Effector CD4-positive, alpha-beta T cell (primary cell): ENCODE measurements at places on chromosomes 1 and 21.

DNA sequence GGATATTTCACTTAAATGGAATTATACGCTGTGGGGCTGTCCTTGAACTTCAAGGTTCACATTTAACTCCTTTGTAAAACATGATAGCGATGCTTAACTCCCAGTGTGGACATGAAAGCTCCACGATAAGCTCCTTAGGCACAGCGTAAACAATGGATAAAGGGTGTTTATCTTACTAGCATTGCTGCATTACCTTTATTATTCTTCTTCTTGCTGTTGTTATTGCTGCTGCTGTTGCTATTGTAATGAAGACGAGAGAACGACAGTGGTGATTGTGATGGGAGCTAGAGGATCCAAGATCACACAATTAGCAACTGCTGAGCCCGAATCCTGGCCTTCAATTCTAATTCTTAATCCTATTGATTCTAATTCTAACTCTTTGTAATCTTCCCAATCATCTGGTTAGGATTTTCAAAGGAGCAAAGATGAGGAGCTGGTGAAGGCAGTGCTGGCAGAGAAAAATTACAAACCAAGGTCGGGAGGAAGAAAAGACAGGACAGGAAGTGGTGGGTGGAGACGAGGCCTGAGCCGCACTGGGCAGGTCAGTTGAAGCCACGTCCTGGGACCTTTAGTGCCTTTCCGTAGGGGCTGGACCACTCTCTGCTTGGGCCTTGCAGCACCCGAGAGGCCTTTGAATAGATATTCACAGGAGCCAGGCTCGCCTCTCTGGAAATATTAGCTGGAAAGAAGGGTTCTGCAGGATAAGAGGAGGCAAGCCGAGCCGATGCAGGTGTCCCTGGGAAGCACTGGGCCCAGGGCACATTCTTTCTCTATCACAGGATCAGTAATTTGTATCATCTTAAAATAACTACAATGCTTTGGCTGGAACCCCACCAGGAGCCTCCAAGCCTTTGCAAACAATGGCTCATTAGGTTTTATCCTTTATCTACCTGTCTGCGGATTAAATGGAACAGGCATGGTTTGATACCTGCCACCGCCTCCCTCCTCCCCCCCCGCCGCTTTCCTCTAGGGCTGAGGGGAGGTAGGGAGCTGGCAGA, 571.6 kb downstream of the AJAP1 start:
- no peak for DNase-seq

GRCh38 chr1:89390707-89391106, 26.8 kb downstream of the GBP6 start:
- no peak for DNase-seq

DNA sequence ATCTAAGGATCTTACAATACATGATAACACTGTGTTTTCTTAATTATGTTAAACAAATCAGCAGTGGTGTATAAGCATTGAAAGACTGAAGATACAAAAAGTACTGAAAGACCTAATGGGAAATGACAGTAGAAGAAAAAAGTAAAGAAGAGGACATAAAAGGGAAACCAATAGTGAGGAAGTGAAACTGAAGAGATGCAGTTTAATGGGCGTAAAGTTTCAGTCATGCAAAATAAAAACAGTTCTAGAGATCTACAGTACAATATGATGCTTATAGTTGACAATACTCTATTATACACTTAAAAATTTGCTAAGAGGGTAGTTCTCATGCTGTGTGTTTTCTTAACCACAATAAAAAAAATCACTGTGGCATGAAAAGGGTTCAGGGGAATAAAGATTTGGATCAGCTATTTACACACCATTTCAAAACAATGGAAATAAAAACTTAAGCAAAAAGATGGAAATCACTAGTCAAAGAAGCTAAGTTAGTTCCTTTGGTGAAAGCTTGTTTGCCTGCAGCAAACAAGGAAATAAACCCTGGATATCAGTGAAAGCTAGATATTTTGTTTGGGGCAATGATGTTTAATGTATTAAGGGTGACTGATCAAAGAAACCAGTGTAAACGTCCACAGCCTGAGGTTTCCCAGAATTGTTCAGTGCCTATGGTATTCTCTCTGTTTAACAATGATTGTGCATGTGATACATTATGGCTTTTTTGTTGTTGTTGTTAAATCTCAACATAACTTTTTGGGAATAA, 1160.8 kb upstream of the ADGRL2 start:
- no peak for DNase-seq

GRCh38 chr1:45820788-45821187, 17.4 kb downstream of the MAST2 start:
- DNase-seq: no peak

GRCh38 chr1:68051475-68051874, 1.0 kb upstream of the DIRAS3 start:
- DNase-seq: no peak

DNA sequence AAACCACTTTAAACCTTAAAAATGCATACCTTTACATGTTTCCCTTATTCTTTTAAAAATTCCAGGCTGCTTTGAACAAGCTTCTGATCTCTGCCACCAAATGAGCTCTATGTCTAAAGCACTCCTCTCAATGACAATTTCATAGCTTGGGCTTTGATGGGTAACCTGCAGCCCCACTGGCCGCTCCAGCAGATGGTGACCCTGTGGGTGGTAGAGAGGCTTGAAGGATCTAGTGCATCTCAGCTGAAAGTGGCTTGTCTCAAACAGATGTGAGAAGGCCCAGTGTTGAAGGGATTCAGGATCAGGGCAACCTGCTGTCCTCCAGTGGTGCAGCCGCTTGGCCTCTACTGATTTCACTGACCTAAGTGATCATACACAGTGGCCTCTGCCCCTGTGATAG, 84.7 kb upstream of the IRF2BP2 start:
- no peak for DNase-seq

GRCh38 chr21:45109831-45110492, 35.6 kb downstream of the ADARB1 start:
- DNase-seq: no peak

- no peak for DNase-seq
Measured at GRCh38 chr1:32780005-32780404, 37.2 kb downstream of the YARS1 start.

GRCh38 chr1:51973587-51974474, 16.7 kb downstream of the RAB3B start:
- no peak for DNase-seq

GRCh38 chr1:53893999-53894636, at the start of gene DIO1:
TSS of gene DIO1 (plus strand) at chr1:53894187. CDS start at chr1:53894211, 24 bp downstream.
- no peak for DNase-seq

- no peak for DNase-seq
Measured at GRCh38 chr1:60287536-60287935, 214.0 kb upstream of the C1orf87 start.

DNA sequence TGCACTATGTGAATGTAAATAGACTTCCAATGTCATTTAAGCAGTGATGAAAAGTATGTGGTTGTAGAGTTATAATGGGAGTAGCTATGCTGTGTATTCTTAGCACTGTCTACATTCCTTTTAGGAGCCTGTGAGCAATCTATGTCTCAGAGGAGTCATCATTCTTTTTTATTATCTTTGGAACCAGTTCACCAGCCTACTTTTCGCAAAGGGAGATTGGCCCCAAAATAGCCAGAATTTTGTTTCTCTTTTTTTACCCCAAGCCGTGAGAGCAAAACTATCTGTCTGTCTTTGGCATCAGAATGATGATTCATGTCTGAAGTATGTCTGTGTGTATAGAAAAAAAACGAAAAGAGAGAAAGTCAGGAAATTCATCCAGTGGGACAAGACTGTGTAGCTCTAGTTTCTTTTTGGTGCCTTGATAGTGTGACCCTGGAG, 44.2 kb downstream of the OSBPL9 start:
- DNase-seq: no peak

DNA sequence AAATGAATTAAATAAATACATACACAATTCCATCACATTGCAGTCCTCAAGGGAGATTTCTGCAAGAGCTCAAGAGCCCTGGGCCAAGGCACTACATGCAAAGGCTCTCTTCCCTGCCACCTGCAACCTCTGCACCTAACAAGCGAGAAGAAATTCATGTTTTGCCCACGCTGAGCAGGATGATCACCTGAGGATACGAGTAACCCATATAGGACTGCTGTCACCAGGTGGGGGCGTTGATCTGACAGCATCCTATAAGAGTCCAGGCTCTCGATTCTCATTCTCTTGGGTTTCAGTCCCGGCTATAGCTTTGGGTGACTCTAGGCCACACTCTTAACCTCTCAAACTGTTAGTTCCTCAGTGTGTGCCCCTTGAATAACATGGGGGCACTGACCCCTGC, 18.7 kb upstream of the SPOCD1 start:
- no peak for DNase-seq

DNA sequence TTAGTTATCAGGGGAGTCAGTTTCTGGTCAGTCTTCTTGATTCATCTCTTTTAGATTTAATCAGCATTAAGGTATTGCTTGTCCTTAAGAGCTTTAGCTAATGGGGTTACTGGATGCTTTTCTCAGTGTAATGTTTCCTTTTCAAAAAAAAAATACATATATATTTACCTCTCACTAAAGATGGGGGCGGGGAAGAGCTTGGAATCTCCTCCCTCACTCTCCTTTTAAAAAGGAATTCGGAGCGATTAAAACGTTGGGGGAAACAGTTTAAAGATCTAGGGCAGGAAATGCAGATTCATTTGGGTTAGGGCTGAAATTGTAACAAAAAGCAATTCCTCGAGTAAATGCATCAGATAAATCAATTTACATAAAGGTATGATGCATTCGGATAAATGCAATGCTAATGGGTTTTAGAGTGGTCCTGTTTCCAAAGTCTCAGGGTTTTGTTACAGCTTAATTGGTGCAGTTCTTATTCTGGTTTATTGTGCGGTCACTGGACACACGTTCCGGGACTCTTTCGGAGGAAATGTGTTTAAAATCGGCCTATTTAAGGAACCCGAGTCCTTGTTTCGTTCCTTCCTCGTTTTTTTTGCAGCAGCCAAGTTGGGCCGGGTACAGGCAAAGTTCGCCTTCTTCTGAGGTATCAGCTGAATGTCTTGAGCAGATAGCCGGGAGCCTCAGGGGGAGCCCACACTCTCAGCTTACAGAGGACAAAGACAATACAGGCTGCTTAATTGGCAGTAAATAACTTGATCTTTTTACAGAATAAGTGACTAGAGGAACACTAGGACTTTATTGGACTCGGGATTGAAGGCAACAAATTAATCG, 1.6 kb downstream of the LMO4 start:
- no peak for DNase-seq

GRCh38 chr1:183812686-183813569, 8.0 kb downstream of the RGL1 start:
- no peak for DNase-seq

GRCh38 chr1:162671664-162672410, 39.6 kb downstream of the DDR2 start:
- no peak for DNase-seq

GRCh38 chr1:8416881-8417280, 99.0 kb downstream of the SLC45A1 start:
- no peak for DNase-seq

GRCh38 chr1:39159224-39160036, 45.1 kb upstream of the MACF1 start:
- no peak for DNase-seq

DNA sequence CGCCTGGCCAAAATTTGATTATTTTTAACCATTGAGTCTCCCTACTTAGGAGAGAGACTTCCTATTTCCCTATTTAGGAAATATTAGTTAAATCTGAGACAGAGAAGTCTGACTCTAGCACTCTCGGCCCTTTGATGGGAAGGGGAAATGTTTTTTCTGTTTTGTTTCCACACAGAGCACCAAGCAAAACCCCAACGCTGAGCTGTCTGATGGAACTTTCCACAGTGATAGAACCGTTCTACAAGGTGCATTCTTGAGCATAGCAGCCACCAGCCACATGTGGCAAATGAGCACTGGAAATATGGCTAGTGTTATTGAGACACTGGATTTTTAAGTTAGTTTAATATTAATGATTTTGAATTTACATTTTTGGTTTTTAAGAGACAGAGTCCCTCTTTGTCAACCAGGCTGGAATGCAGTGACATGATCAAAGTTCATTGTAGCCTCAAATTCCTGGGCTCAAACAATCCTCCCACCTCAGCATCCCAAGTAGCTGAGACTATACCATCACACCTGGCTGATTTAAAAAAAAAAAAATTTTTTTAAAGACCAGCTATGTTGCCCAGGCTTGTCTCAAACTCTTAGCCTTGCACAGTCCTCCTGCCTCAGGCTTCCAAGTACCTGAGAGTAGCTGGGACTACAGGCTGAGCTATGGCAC, 77.3 kb upstream of the GALNT2 start:
- DNase-seq: no peak

DNA sequence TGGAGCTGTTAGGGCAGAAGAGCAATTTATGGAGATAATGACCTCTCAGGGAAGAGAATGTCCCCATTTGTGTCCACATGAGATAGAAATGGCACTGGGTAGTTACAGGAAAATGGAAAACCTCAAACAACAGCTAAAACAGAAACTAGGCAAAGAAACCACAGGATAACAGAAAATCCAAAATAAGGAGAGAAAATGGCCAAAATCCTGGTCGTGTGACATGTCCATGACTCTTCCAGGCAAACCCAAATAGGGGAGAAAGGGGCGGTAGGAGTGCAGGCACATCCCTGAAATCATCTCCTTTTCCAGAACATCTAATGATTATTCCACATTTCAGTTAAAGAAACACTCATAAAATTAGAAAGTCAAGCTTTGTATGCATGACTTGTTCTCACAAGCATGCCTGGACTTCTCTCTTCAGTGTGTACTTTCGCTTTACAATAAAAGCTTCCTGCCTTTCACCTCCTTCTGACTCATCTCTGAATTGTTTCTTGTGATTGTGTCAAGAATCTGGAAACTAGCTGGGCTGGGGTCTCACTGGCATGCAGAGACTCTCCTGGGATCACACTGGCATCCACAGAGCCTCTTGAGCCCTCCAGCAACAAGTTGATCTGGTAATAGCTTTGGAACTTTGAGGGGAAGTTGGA, 171.4 kb upstream of the ZP4 start:
- DNase-seq: no peak

- no peak for DNase-seq
Measured at GRCh38 chr1:165960136-165960535, 132.7 kb downstream of the UCK2 start.

DNA sequence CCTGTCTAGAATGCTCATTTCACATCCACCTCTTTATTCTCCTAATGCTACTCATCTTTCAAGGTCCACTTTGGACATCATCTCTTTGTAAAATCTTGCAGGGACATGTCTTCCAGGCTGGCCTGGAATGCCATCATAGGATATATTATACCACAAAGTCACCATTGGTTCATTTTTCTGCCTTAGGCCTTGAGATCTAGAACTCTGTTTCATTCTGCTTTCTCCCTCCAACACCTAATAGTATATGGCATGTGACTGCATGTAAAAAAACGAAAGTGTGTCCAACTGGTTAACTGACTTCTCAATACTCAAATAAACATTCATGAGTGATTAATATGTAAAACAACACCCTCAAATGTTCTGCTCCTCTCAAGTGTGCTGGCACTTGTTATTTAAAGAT, 84.1 kb downstream of the RGS2 start:
- DNase-seq: no peak
